ENCODE measurements at places on chromosomes 7 and 10.

GRCh38 chr7:2566348-2566889, 7.6 kb downstream of the IQCE start:
- no peak for DNase-seq

DNA sequence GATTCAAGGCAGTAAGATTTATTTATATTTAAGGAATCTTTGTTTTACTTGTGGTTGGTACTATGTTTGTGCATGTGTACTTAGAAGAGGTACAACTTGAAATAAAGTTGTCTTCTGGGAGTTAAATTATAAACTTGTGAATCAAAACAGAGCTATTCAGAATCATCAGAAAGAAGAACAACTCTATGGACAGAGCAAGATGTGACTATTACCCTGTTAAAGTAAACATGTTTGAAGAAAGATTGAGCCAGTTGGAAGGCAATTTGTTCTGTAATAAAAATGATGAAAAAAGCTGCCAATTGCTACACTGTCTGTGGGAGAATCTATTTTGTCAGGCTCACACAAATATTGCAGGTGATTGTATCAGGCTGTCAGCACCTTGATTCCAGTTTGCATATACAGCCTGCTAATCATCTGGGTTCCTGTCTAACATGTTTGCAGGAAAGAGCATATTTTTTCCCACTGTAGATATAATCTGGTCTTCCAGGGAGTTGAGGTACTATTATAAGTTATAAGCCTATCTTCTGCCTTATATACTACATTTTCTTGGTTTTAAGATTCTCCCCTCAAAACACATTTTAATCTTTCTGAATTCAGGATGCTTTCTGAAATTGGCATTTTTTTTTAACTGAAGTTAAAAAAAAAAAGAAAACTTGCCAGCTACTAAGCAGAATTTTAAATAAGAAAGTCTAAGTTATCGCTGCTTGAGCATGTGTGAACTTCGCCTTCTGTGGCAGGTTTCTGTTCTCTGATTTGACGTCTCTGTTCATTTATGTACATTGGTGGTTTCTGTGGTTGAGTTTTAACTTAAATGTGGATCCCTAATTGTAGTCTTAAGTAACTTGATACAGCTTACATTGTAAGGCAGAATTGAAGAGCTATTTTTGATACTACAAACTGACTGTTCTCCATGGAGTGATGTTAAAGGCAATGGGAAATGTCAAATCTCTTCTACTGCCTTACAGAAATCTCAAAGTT, 46.0 kb downstream of the ZNRF2 start:
- no peak for DNase-seq

- DNase-seq: no peak
These were observed 588.6 kb downstream of the DNAJB6 start for GRCh38 chr7:157925383-157925875.

DNA sequence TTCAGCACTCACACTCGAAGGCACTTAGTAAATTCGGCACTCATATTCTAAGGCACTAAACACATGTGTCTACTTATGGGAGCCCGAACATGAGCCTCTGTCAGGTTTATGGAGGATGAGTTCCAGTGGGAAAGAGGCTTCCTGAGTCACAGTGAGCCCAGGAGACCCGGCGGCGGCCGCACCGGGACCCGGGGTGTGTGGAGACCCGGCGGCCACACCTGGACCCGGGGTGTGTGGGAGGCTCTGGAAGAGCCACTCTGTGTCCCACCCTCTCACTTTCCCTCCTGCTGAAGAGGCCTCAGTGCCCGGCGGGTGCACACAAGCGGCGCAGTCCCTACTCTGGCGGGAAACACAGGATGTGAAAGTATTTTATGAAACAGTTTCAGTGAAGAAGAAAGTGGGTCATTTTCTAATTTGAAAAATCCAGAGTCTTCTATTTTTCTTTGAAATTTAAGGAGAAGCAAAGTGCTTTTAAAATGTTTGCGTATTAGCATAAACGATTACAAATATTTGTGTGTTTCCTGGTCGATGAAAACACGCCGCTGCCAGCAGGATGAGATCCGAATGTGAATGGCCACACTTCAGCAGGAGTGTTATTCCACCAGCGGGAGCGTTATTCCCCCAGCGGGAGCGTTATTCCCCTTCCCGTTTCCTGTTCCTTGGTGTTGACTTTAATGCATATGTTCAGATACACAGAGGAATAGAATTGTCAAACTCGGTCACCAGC, 625.1 kb downstream of the DNAJB6 start:
- DNase-seq: no peak

GRCh38 chr10:4981722-4982471, 18.7 kb downstream of the AKR1C1 start:
- no peak for DNase-seq

DNA sequence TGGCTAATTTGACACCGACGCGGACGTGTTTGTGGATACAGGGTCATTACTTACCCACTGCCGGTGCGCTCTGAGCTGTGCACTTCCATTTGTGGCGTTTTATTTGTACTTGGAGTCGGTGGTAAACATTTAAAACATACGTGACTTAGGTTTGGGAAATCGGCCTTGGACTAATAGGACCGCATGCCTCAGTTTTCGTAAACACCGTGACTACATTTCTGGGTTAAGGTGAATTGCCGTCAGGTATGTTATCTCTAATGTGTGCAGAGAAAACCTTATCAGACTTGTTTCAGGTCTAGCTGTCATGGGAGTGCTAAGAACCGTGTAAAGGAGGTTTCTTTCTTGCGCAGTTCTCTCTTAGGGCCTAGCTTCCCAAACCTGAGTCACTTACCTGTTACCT, 51.7 kb upstream of the NCF1 start:
- no peak for DNase-seq

GRCh38 chr7:111089822-111090426, 1.0 kb upstream of the LRRN3 start:
- DNase-seq: no peak

GRCh38 chr7:3193379-3194120, 107.5 kb upstream of the SDK1 start:
- no peak for DNase-seq

DNA sequence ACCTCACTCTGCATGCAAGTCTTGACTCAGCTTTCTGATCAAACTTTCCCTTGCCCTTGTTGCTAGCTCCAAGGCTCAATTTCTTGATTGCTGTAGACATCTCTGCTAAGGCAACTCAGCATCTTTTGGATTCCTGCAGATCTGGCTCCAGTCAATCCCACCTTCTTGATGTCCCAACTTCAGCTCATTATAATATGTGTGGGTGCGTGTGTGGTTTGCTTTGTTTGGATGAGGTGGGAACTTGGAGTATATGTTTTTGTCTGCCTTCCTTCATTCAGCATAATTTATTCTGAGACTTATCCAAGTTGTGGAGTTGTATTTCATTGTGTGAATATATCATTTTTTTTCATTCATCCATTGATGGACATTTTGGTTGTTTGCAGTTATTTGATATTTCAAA, 364.8 kb upstream of the IGFBP3 start:
- DNase-seq: no peak

GRCh38 chr10:124515244-124515970, 53.8 kb downstream of the LHPP start:
- no peak for DNase-seq
